Endothelial cell of umbilical vein (primary cell): ENCODE measurements at places on chromosomes 5 and 9. TPM values are rescaled to one million over a fixed set of nuclear protein-coding genes. Genes with fewer than 3 reads are reported as not detected.
A peak's percentile ranks its signal among the peaks of the same experiment; 100 is the strongest.

Gene IFNA6
- total RNA-seq, result not detected in 2 replicates

Gene ETF1
- total RNA-seq, result 103 and 114 TPM in 2 replicates

Gene CCL28
- 0.95 and 1.8 TPM in 2 replicates for total RNA-seq

Gene PCDHGC3
- 25.4 and 36.1 TPM in 2 replicates for total RNA-seq

Gene ABO
- not detected in 2 replicates for total RNA-seq

Gene MYOZ3
- 1.1 and 1.2 TPM in 2 replicates for total RNA-seq

- H3K36me3 ChIP-seq, result no peaks in the 10 kb centered on the region
- no peaks in the 10 kb centered on the region for H3K27me3 ChIP-seq
- DNase-seq, result no peak
- peaks cover 7% of the 10 kb centered on the region for H3K4me1 ChIP-seq
- no peak overlapping the region for H3K27ac ChIP-seq
- H3K4me3 ChIP-seq, result no peak overlapping the region
Observed at GRCh38 chr5:42545038-42545437, 121.8 kb downstream of the GHR start.

GRCh38 chr9:86491468-86492266, 137.5 kb upstream of the TUT7 start:
- H3K27ac ChIP-seq, result no peak overlapping the region
- no peaks in the 10 kb centered on the region for H3K4me1 ChIP-seq
- no peaks in the 10 kb centered on the region for H3K27me3 ChIP-seq
- no peak overlapping the region for H3K4me3 ChIP-seq

DNA sequence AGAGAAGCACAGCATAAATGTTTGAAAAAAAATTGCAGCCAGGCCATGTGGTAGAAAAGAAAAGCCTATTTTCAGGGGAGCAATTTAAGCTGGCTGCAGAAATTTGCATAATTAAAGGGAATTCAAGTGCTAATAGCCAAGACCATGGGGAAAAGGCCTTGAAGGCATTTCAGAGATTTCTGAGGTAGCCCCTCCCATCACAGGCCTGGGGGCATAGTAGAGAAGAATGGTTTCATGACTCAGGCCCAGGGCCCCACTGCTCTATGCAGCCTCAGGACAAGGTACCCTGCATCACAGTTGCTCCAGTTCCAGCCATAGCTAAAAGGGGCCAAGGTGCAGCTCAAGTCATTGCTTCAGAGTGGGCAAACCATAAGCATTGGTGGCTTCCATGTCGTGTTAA, 1416.0 kb downstream of the EFNA5 start:
- H3K27me3 ChIP-seq, result no peaks in the 10 kb centered on the region
- H3K4me1 ChIP-seq, result no peaks in the 10 kb centered on the region
- DNase-seq, result no peak

GRCh38 chr9:125497478-125497877, 209.5 kb downstream of the MAPKAP1 start:
- no peaks in the 10 kb centered on the region for H3K4me1 ChIP-seq
- no peak for DNase-seq
- H3K4me3 ChIP-seq, result no peak overlapping the region
- no peaks in the 10 kb centered on the region for H3K27me3 ChIP-seq
- no peak overlapping the region for H3K27ac ChIP-seq
- no peaks in the 10 kb centered on the region for H3K36me3 ChIP-seq

- H3K4me1 ChIP-seq, result peaks cover 42% of the 10 kb centered on the region
- DNase-seq, result peak; percentile 71
- H3K27me3 ChIP-seq, result no peaks in the 10 kb centered on the region
- no peaks in the 10 kb centered on the region for H3K36me3 ChIP-seq
Observed at GRCh38 chr5:132500931-132501628, 10.5 kb upstream of the IRF1 start.

- no peaks in the 10 kb centered on the region for H3K36me3 ChIP-seq
- no peak for DNase-seq
- no peak overlapping the region for H3K27ac ChIP-seq
- no peaks in the 10 kb centered on the region for H3K27me3 ChIP-seq
- no peak overlapping the region for H3K4me3 ChIP-seq
Observed at GRCh38 chr5:79420248-79420647, 93.7 kb downstream of the HOMER1 start.

DNA sequence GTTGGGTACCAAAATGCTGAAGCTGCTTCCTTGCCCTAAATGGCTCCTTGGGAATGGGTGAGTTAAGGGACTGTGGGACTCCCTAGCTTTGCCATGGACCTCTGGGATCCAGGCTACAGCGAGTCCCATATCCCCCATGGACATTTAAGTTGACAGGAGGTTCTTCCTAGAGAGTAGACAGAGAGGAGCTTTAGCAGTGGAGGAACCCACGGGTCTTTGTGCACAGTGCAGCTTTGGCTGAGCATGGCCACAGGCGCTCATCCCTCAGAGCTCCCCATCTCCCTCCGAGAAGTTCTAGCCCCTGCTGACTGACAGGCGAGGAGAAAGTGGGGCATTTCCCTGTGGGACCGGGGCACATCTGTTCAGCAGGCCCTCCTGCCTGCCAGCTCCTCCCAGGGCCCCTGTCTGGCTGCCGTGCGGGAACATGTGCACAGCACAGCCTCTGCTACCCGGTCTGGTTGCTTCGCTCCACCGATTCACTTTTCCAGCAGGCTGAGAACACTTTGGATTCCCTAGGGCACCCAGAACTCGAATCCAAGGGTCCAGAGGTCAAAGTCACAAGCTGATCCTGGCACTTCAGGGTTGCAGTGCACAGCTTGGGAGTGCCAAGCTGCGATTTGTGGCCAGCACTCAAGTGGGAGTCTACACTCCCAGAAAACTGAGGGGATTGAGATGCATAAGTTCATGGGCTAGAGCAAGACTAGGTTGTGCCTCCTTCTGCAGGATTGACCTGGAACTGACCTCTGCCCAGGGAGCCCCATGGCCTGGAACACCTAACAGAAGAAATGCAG, 40.6 kb upstream of the DMRTA1 start:
- no peaks in the 10 kb centered on the region for H3K4me1 ChIP-seq
- DNase-seq, result no peak
- no peaks in the 10 kb centered on the region for H3K36me3 ChIP-seq
- no peak overlapping the region for H3K27ac ChIP-seq
- no peak overlapping the region for H3K4me3 ChIP-seq
- no peaks in the 10 kb centered on the region for H3K27me3 ChIP-seq

- H3K4me1 ChIP-seq, result peaks cover 36% of the 10 kb centered on the region
- no peaks in the 10 kb centered on the region for H3K27me3 ChIP-seq
- H3K4me3 ChIP-seq, result no peak overlapping the region
- no peaks in the 10 kb centered on the region for H3K36me3 ChIP-seq
- DNase-seq, result peak; percentile 60
Observed at GRCh38 chr9:121398374-121398773, 28.3 kb upstream of the STOM start.
